ENCODE measurements at places on chromosomes 13 and 19.

- DNase-seq: no peak
Observed at GRCh38 chr13:24694907-24695306, 14.7 kb downstream of the ATP12A start.

DNA sequence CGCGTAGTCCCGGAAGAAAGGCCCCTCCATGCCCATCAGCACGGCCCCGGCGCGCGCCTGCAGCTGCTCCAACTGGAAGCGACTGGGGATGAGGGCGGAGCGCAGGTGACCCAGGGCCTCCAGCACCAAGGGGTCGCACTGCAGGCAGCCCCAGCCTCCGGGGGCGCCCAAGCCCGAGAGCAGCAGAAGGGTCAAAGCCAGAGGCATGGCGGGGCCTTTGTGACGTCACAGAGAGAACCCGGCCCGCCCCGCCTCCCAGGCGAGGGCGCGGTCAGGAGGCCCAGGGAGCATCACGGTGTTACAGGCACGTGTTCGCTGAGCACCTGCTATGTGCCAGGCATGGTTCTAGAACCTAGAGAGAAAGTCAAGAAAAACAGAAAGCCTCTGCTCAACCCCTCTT lies at the start of gene IZUMO2:
Gene IZUMO2, minus strand, starts transcription at position 294 of the 400 bp plus-strand sequence. Its CDS starts 87 bp downstream, at position 207.
- no peak for DNase-seq

DNA sequence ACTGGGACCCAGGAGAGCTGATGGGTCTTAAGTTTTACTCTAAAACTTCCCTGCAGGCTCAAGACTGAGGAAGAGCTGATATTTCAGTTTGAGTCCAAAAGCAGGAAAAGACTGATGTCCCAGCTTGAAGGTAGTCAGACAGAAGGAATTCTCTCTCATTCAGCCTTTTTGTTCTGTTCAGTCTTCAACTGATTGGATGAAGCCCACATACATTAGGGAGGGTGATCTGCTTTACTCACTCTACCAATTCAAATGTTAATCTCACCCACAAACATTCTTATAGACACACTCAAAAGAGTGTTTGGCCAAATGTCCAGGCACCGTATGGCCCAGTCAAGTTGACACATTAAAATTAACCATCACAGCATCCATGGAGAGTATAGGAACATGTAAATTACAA lies 173.5 kb downstream of the KCNRG start:
- no peak for DNase-seq

- no peak for DNase-seq
Observed at GRCh38 chr19:4401769-4402170, 670 bp upstream of the CHAF1A start.

DNA sequence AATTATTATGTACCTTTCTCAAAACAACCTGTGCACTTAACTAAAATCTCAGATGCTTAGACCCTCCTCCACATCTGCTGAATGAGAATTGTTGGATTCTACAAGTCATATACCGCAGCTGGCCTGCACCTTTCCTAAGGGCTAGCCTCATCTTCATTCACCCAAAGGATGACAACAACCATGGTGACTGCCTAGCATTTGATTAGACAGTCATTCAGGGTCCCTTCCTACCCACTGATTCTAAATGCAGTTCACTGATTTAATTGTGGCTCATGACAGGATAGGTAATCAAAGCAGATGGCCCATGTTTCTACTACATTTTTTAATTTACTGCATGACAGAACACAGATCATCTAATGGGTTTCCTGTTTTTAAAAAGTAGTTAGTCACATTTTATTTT lies 551.9 kb upstream of the SLC10A2 start:
- DNase-seq: no peak

DNA sequence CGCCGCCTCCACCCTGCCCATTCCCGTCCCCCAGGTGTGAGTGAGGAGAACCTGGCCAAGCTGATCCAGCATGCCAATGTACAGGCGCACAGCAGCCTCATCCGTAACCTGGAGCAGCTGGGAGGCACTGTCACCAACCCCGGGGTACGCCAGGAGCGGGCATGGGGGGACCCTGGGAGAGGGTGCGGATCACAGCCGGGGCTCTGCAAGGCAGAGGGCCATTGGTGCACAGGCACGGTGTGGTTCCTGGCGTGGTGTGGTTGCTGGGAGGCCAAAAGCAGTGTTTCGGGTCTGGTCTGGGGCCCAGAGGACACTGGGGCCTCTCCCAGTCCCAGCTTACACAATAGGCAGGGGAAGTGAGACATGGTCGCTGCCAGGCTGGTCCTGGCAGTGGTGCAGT lies 8.3 kb downstream of the STXBP2 start:
- DNase-seq: no peak

DNA sequence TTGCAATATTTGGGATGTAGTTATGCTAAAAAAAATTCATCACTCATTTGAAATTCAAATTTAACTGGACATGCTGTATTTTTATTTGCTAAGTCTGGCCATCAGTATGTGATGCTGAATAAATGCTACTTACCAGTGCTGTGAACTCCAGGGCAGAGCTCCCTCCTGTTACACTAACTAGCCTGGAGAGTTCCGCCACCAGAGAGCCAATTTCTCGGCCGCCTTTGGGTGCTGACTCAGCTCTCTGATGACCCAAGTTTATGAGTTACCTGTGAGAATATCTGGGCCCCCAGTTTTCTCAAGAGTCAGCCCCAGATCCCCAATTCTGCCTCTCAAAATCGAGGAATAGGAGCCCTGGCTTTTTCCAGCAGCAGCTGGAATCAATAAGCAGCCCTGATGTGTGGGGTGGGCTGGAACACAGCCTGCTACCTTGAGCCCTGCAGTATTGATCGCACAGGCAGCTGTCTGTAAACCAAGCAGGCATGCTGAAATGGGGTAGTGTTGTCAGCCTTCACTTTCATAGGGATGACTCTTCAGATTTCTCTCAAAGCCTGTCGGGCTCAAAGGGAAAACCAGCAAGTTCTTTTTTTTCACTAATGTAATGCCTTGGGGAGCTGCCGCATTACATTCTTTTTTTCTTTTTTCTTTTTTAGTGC lies 113.7 kb downstream of the DNAJC15 start:
- no peak for DNase-seq

DNA sequence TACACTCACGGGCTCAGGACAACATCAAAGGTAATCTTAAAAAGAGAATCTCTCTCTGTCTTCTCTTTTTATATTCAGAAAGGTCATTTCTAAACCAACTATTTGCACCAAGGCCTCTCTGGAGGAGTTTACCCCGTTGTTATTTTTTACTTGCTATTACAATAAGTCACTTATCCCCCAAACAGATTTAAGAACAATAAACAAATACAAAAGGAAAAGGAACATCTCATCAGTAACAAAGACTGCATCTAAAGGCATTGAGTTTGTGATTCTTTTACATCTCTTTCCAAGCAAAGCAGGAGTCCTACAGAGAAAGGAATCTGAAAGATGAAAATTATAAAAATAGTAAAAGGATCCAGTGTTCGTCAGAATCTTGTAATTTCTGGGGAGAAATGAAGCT lies 75.4 kb downstream of the GGACT start:
- DNase-seq: no peak

DNA sequence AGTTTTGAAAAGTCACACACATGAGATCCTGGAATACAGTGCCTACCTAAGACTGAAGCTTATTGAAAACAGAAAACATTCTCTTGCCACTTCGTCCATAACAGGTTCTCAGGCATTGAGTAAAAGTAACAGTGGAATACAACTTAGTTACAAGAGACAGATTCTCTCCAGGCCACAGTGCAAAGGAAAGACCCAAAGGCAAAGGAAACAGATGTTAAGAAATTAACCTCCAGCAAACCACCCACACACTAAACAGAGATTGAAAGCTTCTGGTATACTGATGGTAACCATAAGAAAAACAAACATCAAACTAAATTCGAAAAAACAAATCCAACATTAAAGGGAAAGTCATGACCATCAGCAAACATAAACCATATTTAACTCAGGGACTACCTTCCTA lies 914.7 kb downstream of the SLITRK5 start:
- no peak for DNase-seq

- no peak for DNase-seq
Observed at GRCh38 chr19:19061506-19061905, 2.3 kb upstream of the SLC25A42 start.

- DNase-seq: no peak
Observed at GRCh38 chr19:12156223-12157058, at the start of gene ZNF625. Gene ZNF625 (minus strand): TSS chr19:12156734. CDS start chr19:12156558, 176 bp downstream.

GRCh38 chr19:33704271-33704670 lies 82.5 kb downstream of the CHST8 start:
- DNase-seq: no peak

DNA sequence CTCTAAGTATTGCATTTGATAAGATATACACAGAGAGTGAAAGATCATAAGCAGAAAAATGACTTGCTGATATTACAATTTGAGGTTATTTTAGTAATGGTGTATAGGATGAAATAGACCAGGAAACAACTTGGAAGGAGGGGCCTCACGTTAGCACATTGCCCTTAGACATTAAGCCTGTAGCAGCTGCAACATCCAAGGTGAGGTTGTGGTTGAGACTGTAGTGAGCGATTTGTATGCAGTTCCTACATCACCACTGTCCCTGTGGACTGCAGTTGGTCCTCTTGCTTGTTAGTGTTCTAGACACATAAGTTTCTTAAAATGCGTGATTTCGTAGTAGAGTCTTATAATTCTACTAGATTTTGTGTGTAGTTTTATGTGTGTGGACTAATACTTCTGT lies 311.3 kb downstream of the ATP8A2 start:
- no peak for DNase-seq

GRCh38 chr13:75362026-75362425 lies 119.9 kb downstream of the TBC1D4 start:
- DNase-seq: no peak

DNA sequence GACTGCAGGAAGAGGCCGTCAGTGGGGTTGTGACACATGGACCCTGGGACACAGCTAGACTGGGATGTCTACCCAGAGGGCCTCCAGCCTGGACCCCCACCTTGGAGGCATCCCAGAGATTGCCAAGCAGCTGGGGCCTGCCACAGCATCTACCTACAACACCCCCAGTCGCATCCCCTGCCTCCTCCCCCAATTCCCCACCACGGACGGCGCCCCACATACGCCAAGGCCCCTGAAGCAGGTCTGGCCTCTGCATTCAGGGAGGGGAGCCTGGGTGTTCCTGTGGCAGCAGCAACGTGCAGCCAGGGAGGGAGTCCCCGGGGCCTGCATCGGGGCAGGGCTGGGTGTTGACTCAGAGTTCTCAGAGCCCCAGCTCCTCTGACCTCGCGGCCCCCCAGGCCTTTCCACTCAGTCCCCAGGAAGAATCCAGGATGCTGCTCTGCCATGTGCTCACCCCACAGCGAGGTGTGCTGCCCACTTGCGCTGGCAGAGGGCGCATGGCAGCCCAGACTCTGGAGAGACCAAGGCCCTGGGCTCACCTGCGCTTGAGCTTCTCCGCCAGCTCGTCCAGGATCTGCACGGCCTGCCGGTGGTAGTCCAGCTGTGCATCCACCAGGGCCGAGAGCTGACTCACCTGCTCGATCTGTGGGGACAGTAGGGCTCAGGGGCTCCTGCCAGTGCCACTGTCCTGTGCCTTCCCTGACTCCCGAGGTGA lies 19.6 kb downstream of the MPND start:
- no peak for DNase-seq

- no peak for DNase-seq
Observed at GRCh38 chr13:105538346-105538745, 997.1 kb downstream of the EFNB2 start.

DNA sequence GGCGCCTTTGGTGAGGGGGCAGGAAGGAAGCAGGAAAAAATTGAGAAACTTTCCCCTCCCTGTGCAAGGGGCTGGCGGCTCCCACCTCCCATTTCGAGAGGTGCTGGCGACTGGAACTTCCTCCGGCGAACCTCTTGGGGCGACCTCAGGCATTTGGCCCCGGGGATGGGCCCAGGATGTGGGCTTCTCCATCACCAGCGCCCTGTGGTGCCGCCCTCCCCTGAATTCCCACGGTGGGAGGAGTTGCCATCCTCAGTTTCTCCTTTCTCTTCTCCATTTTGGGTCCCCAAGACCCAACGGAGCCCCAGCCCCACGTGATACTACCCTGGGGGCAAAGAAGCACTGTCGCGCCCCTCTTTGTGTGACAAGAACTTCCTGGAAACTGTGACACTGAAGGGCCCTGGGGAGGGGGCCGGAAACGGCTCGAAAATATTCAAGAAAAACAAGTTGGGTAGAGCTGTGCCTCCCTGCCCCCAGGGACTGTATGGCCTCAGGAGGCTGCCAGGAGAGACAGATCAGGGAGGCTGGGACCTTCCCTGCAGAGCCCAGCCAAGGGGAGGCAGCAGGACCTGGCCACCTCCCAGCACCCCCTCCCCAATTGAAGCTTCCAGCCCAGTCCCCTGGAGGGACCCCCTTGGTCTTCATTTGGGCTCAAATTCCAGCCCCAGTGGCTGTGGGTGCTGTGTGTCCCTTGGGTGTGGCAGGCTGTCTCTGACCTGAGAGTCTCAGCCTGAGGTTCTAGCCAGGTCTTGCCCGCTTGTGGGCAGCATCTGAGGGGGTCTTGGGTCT lies 16.2 kb upstream of the AP1M2 start:
- peak; percentile 78 for DNase-seq

- no peak for DNase-seq
Observed at GRCh38 chr13:100722517-100722916, 47.9 kb upstream of the TMTC4 start.

- DNase-seq: no peak
Observed at GRCh38 chr13:28204043-28204442, 65.7 kb downstream of the PAN3 start.

- DNase-seq: no peak
Observed at GRCh38 chr19:10654610-10655456, 687 bp downstream of the ILF3 start.

- DNase-seq: no peak
Observed at GRCh38 chr13:32783067-32783466, 196.8 kb downstream of the PDS5B start.

DNA sequence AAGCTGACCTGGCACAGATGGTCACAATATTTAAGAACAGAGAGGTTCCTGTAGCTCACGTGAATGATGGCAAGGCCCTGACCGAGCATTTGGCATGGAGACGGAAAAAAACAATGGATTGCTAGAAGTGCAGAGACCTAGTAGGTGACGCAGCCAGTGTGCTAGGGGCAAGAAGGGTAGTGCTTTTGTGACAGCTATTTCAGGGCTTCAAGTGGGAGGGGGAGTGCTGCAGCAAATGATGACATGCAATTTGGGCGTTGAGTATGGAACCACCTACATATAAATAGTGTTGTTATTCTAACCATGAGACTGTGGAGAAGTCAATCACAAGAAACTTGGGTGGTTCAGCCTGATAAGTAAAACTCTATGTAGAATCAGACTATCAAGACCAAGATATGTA lies 65.7 kb upstream of the IL17D start:
- DNase-seq: no peak

DNA sequence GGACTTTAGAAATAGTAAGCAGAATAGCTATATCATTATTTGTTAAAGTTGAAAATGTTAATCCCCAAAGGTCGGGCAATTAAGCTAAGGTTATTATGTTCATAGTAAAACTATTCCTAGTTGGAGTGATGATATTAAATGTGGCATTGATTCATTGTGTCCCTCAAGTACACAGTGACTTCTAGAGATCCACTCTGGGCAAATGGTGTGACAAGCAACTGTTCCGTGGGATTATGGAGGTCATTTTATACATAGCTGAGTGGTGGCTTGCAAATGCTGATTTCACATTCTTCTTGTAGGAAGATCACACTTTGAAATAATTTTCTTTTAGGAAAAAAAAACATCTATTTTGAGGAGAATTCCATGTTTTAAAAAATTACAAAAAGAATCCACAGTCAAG lies 317.8 kb downstream of the ATP8A2 start:
- DNase-seq: no peak

- DNase-seq: no peak
Observed at GRCh38 chr19:16626796-16627192, 1.2 kb downstream of the MED26 start.

- DNase-seq: no peak
Observed at GRCh38 chr19:56245121-56245740, 27.3 kb upstream of the EDDM13 start.

- no peak for DNase-seq
Observed at GRCh38 chr19:18262144-18262543, 12.1 kb downstream of the IQCN start.

GRCh38 chr13:61908906-61909615 lies 493.4 kb upstream of the PCDH20 start:
- no peak for DNase-seq

Measured in stimulated activated CD8-positive, alpha-beta memory T cell treated with anti-CD3 and anti-CD28 coated beads, Interleukin-7, amount 100 ng/mL, for 4 hours (primary cell).